ENCODE measurements at places on chromosomes 5 and 9.

- no peak for DNase-seq
These were observed 14.7 kb downstream of the ISL1 start for GRCh38 chr5:51397996-51398395.

- DNase-seq = no peak
These were observed 129.3 kb upstream of the SLC44A1 start for GRCh38 chr9:105114964-105115728.

DNA sequence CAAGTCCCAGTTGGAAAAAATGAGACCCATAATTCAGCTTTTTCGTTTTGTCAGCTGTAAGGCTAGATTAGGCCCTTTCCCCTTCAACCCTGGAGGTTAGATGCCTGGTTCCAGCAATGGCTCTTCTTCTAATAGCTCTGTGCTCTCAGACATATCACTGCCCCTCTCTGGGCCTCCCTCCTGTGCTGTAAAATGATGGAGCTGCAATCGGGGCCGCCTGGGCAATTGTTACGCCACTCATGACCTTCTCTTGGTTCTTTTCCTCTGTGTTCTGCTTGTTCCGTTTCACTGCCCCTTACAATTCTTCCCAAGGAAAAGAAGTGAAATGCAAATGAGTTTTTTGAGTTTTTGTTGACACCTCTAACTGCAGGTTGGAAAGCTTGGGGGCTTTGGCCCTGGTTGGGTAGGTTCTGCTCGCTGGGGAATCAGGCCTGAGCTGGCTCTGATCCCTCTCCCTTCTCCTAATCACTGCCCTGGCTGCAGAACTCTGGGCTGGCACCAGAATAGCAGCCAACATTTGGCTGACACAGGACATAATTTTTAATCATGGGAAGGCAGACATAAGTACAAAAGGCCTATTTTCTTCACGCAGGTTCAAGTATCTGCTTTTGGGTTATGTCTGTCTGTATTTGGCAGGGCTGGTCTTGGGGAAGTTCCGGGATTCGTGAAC, 110.9 kb downstream of the FOXD1 start:
- DNase-seq = peak; percentile 11

GRCh38 chr9:8668751-8669150, 869.2 kb upstream of the DMAC1 start:
- no peak for DNase-seq

- DNase-seq = no peak
These were observed 89.6 kb upstream of the CACNA1B start for GRCh38 chr9:137787786-137788505.

- no peak for DNase-seq
These were observed 33.4 kb upstream of the NCS1 start for GRCh38 chr9:130138791-130139190.

DNA sequence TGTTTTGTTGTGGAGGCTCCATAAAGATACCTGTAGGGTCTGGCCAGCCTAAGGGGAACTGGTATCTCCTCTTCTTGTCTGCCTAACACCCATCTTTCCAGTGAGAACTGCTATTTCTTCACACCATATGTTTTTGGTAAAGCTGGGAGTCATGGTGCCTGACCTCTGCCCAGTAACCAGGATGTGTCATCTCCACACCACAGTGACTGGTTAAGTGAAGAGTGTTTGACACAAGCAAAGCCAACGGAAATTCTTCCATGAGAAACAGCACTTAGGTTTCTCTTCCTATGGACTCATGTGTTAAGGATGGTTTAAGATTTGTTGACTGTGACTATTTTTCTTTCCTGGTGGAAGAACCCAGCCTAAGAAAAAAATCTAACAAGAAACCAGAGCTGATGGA, 111.5 kb downstream of the HTR4 start:
- DNase-seq = no peak

DNA sequence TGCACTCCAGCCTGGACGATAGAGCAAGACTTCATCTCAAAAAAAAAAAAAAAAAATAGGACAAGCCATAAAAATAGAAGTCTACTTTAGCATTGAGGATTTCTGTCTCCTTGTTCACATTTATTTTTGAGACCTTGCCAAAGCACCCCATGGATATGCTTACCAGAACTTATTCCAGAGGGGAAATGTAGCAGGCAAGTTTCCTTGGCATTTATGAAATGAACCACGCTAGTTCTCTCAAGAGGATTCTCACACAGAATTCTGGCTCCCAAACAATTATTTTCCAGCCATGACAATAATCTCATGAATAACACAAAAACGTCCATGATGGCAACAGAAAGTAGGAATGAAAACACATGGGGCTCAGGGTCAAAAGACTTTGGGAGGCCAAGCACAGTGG, 23.4 kb upstream of the GPX8 start:
- no peak for DNase-seq

DNA sequence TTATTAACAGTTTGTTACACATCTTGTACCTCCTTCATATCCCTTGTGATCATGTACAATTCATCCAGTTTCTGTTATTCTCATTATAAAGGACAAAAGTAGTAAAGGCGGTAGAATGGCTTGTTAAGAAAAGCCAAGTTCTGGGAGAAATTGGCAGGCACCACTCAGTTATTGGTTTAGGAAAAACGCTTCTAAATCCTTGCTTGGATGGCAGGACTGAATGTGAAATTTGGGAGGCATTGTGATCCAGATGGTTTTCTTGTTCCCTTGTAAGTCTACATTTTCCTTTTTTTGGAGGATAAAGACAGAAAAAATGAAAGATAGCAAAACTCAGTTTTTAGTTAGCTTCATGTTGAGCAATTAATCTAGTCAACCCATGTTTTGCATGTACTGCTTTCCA, 130.2 kb downstream of the MAT2B start:
- DNase-seq = no peak

DNA sequence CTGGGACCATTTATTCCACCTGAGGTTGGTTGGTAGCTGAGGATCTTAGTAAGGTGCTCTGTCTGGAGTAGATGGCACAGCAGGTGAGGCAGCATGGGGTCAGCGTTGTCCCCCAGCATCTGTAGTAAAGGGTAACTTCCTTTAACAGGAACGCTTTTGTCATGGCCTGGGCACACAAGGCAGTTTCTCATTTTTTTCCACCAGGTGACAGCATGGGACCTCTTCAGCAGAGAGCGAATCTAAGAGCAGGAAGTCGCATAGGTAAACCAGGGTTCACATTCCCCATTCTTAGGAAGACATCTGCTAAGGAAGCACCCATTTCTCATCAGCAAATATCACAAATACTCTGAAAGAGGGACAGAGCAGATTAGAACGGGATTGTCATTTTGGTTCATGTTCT, 56.5 kb downstream of the GPR107 start:
- DNase-seq = no peak

- DNase-seq = no peak
These were observed 30.0 kb downstream of the XPA start for GRCh38 chr9:97666907-97667686.

GRCh38 chr5:54259090-54259489, 51.3 kb downstream of the ARL15 start:
- no peak for DNase-seq

DNA sequence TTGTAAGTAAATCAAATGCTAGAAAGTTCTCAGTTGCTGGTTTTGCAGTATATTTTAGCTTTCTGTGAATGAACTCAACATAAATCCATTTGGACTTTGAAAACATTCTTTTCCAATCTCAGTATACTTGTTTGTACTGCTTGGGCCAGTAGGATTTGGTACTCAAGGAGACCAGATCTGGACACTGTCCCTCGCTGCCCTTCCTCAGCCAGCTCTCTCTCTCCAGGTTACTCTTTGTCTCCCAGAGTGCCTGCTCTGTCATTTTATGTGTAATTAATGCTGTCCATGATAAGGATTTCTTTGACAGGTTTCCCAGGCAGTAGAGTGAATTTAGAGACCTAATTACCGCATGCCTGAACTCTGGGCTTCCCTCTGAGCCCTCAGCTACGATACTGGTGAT, 344.6 kb upstream of the SGCD start:
- DNase-seq = no peak

DNA sequence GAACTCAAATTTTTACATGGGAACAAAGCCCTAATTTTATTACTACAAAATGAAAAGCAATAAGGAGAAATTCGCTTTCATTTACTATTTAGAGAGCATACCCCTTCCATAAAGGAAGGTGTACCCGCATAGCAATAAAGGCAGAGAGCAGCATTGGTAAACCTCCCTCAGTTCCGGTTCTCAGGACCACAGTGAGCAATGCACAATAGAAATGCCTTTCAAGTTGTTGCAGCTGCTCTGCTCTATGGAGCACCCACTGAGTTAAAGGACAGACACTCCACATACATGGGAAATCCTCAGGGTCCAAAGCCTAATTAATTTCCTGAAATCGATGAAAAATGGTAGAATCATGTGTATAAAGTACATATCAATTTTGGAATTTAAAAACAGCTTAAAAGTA, 89.9 kb upstream of the MPDZ start:
- no peak for DNase-seq

DNA sequence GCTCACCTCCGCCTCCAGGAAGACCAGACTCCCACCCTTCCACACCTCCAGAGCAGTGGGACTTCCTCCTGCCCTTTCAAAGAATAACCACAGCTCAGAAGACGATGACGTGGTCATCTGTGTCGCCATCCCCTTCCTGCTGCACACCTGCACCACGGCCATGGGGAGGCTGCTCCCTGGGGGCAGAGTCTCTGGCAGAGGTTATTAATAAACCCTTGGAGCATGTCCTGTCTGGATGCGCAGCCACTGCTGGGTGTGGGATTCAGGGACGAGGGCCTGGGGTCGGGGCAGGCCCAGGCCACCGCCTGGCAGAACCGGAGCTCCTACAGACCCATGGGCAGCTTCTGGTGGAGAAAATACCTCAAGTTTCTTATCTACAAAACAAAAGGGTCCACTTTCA, 5.0 kb downstream of the PAEP start:
- no peak for DNase-seq

DNA sequence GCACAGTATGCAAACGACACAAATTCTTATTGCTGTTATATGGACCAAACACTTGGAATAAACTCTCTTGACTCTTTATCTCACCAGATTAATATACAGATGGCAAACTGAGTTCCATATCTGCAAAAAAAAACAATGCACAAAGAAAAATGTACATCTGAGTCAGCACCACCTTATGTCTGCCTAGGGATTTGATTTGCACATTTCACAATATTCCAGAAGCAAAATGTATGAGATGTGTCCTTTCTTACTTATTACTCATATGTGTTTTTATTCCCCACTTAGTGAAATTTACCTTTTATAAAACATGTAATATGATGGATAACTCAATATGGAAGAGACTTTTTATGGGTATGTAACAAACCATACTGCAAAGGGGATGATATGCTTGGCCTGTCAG, 236.9 kb downstream of the GLIS3 start:
- no peak for DNase-seq

GRCh38 chr9:113656771-113657670, 193.5 kb downstream of the RGS3 start:
- DNase-seq = no peak

- no peak for DNase-seq
These were observed 2.2 kb downstream of the G3BP1 start for GRCh38 chr5:151773951-151774350.

DNA sequence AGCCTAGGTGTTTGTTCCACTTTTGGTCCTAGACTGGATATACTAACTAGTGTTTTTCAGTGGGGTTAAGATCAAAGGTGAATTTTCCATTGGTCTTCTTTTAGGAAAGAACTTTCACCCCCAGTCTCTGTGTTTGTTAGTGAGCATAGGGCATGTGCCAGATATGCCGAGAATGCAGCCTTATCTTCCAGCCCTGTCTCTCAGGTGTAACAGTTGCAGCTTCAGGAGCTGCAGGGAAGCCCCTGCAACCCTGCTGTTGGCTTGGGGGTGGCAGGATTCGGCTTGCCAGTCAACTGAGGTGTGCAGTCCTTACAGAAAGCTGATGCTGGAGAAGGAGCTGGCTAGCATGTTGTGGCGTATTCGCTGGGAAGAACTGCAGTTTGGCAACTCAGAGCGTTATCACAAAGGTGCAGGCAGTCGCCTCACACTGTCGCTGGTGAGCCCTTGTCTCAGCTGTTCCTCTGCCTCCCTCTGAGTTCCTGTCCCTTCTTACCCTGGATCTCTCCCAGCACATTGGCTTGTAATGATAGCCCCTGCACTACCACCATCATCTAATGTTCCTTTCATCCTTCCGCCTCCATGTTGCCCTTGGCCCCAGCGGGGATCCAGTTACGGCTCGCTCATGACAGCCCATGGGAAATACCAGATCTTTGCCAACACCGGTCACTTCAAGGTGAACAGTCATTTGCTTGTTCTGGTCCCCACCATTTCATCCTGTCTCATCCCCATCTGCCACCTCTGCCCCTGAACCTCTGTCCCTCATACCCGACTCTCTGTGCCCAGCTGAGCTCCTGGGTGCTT, 10.1 kb downstream of the NPR2 start:
- DNase-seq = no peak

DNA sequence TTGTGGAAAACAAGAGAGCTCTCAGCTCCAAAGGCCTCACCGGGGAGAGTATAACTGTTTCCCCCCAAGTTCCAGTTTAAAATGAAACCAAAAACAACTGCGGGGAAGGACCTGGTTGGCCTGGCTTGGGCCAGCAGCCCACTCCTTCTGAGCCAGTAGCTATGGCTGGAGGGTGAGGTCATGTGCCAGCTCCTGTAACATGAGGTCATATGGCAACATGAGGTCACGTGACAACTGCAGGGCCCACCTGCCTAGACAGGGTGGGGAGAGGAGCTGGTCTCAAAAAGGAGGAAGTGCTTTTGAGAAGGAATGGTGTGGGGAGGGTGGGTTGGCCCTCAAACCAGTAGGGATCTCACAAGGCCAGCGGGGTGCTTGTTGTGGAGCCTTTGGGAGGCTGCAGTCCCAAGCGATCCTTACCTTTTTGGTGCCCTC, 29.3 kb upstream of the CRB2 start:
- DNase-seq = no peak

GRCh38 chr5:54463713-54464112, 8.2 kb downstream of the HSPB3 start:
- no peak for DNase-seq
